ENCODE measurements at places on chromosomes 2 and 18. TPM values are rescaled to one million over a fixed set of nuclear protein-coding genes. Genes with fewer than 3 reads are reported as not detected.

- no peak for DNase-seq
These were observed 357.9 kb downstream of the DPP10 start for GRCh38 chr2:114800371-114800770.

- peak; percentile 59 for DNase-seq
These were observed 651 bp downstream of the STK17B start for GRCh38 chr2:196170606-196171247.

GRCh38 chr2:43131051-43131889 lies 95.1 kb downstream of the ZFP36L2 start:
- DNase-seq, result no peak

GRCh38 chr2:6992794-6993228 lies 75.6 kb downstream of the RNF144A start:
- DNase-seq, result peak; percentile 27

GRCh38 chr18:13477147-13477683 lies 249.1 kb downstream of the FAM210A start:
- DNase-seq, result no peak

CDK15 gene
- polyA plus RNA-seq, result 0.07 TPM

DNA sequence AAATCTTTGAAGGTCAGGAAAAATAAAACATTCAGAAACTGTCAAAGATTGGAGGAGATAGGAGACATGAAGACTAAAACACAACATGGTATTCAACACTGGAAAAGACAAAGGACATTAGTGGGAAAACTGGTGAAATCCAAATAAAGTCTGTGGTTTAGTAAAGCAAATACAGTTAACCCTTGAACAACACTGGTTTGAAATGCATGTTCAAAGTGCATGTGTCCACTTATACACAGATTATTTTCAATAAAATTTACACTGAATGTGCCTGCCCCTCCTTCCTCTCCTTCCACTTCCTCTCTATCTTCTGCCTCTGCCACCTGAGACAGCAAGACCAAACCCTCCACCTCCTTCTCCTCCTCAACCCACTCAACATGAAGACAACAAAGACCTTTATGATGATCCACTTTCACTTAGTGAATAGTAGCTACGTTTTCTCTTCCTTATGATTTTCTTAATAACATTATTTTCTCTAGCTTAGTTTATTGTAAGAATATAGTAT lies 14.5 kb downstream of the OLA1 start:
- no peak for DNase-seq

GRCh38 chr2:74917702-74918619 lies 40.5 kb upstream of the POLE4 start:
- peak; percentile 8 for DNase-seq

MTLN gene
- polyA plus RNA-seq, result 139 TPM

DNA sequence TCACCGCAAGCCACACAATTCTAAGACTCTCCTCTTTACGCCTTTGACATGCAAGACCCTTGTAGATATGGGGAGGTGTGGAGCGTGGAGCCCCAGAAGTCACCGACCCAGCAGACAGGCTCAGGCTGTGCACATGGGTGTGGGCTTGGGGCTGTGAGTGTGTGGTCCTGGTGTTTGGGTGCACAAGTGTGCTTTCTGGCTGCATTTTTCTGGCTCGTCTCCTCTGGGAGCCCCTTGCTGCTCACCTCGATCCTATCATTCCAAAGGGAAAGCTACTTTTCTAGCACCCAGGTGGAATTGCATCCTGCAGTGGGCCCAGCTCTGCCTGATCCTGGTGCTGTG lies 143.0 kb downstream of the ACOXL start:
- no peak for DNase-seq

Measured in lung (tissue), 17 donors.